ENCODE measurements at places on chromosomes 7 and 10.
A peak's percentile ranks its signal among the peaks of the same experiment; 100 is the strongest.

- no peak for DNase-seq
These were observed 148.1 kb upstream of the RSU1 start for GRCh38 chr10:16965344-16965616.

- no peak for DNase-seq
These were observed 106.0 kb upstream of the ZNF32 start for GRCh38 chr10:43754569-43755260.

- no peak for DNase-seq
These were observed 8.4 kb downstream of the TLX1 start for GRCh38 chr10:101139421-101139911.

- DNase-seq, result no peak
These were observed 6.6 kb upstream of the GIMAP7 start for GRCh38 chr7:150507947-150508602.

GRCh38 chr10:34880817-34881216 lies 65.7 kb upstream of the PARD3 start:
- no peak for DNase-seq

DNA sequence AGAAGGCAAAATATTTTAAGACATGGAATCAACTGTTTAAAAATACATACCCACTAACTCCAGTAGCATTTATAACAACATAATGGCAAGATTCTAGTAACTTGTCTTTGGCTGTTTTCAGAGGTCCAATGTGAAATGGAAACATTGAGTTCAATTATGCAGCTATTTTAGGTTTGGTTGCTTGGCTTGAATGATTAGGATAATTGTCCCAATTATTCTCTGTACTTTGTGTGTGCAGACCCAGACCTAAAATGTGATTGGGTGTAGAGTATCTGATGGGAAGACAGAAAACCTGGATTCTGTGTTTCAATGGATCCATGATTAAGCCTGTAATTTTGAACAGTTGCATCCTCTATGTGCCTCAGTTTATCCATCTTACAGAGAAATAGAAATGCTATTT lies 392.7 kb upstream of the NFE2L3 start:
- peak; percentile 70 for DNase-seq

GRCh38 chr7:112160771-112161150 lies 45.4 kb downstream of the DOCK4 start:
- DNase-seq, result peak; percentile 19

GRCh38 chr10:20698837-20699236 lies 198.3 kb downstream of the NEBL start:
- DNase-seq, result no peak

- DNase-seq, result no peak
These were observed 174.4 kb upstream of the LYZL2 start for GRCh38 chr10:30803892-30804322.

GRCh38 chr10:114685456-114685855 lies 27.4 kb upstream of the ABLIM1 start:
- DNase-seq, result no peak

DNA sequence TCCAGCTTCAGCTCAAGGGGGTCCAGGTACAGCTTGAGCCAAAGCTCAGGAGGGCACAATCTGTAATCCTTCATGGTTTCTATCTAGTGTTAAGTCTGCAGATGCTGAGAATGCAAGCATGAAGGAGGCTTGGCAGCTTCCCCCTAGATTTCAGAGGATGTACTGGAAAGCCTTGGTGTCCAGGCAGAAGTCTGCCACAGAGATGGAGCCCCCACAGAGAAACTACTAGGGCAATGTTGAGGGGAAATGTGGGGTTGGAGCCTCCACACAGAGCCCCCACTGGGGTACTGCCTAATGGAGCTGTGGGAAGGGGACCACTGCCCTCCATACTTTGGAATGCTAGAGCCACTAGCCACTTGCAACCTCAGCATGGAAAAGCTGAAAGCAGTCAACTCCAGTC lies 11.4 kb downstream of the ZNF25 start:
- DNase-seq, result no peak

GRCh38 chr7:76351372-76351771 lies 7.4 kb downstream of the YWHAG start:
- no peak for DNase-seq

DNA sequence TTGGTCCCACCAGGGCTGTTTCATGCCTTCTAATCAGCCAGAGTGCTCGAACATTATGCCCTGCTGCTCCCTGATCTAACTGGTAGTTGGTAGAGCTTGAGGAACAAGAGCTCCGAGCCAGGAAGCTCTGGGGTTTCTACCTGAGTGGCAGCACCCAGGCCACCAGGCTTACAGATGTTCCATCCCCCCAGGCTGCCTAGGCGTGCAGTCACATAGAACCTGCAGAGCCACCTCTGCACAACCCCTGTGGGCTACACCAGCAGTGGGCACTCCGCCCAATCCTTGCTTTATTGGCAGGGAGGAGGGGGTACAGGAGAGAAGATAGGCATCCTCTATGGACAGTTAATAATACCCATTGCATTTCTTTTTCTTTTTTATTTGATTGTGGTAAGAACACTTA lies 21.8 kb downstream of the MAP3K8 start:
- no peak for DNase-seq

- no peak for DNase-seq
These were observed 179.4 kb upstream of the PRSS1 start for GRCh38 chr7:142569851-142570250.

GRCh38 chr7:55369427-55370400 lies 4.6 kb downstream of the LANCL2 start:
- DNase-seq, result no peak

GRCh38 chr10:63515002-63515763 lies 6.0 kb upstream of the REEP3 start:
- DNase-seq, result no peak

- DNase-seq, result no peak
These were observed 393.5 kb downstream of the GFRA1 start for GRCh38 chr10:115879372-115880089.

- peak; percentile 47 for DNase-seq
These were observed 105.5 kb downstream of the MYOF start for GRCh38 chr10:93376372-93377293.

DNA sequence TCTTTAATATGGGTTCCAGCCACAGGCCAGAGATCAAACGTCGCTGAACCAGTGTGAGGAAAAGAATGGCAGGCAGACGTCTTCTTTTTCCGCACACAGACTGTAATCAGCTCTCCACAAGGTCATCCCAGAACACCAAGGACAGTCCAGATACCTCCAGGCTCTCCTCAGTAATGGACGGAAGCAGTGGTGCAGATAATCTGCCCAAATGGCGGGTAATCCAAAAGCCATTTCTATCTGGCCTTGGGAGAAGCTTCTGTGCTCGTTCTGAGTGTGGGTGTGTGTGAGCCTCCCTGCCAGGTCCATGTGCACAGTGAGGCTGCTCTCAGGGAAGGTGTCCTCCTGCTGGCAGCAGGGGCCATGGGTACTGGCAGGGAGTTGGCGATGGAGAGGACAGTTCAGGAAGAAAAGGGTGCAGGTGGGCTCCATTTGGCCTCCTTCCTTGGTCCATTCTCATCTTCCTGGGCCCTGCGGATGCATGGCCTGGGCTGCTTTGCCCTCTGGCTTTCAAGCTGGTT lies 15.6 kb upstream of the TEX36 start:
- DNase-seq, result no peak

DNA sequence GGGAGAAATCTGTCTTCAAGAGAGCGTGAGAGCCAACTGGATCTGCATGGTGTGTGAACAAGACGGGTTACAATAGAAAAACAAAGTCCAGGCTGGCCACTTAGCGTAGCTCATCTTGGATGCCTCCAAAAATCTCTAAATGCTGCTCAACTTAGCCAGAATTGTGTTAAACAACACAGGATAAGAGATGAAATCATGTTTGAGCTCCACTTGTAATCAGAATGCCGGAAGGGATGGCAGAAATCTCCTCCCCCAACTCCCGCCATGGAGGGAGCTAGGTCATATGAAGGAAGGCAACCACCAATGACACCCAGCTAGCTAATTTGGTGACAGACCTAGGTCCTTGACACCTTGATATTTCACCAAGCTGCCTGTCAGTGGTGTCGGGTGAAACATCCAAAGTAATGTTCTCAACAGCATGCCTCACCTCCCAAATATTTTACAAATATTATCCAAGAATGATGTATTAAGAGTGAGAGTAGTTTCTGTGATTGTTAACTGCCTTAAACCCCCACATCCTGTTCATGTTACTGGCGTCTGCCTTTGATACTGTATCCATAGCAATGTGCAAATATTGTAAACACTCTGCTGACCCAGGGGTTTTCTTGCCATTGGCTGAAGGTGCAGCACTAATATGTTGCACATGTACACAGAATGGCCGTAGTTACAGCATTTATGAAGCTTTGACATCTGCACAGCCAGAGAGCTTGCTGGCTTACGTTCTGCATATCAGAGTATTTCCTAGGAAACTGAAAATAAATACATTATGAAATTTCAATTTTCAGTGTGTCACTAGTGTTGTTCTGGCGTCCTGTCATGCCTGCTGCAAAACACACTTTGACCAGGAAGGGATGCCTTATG lies 25.8 kb downstream of the TMEM254 start:
- DNase-seq, result no peak

DNA sequence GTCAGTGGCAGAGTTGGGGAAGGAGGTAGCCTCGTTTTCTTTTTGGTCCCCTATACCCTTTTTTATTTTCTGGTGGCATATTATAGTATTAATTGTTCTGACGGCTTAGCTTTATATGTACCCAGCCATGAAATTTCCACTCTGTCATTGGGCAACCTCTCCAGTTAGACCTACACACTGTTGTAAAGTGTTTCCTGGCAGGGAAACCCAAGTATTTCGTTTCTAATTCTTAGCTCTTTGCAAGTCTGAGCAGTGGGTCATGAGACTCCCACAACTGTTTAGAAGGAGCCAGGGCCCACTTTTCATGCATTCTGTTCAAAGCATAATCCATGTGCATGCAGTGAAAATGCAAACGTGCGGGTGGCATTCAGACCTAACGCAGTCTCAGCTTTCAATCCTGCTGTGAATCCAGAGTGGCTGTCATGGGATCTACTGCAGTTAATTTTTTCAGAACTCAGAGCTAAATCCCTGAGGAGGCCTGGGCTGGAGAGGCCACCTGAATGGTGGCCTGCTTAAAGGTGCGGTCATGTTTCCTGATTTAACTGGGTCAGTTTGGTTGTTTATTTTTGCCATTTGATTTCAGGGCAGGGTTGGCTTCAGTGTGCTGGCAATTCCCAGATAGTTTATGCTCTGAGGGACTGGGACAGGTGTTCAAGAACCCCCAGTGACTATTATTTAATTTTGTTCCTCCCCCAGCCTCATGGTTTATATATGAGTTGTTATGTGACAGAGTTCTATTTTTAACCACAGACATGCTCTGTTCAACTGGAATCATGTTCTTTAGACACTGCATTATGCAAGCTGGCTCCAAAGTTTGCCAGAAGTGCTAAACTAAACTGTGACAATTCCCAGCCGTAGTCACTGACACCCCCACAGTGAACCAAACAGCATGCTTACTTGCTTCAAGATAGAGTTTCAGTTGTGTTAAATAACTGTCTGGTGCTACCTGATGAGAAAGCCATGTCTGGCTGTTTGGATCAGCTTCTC lies 27.4 kb upstream of the SYPL1 start:
- peak; percentile 9 for DNase-seq
